ENCODE measurements at places on chromosomes 6 and 20. TPM values are rescaled to one million over a fixed set of nuclear protein-coding genes. Genes with fewer than 3 reads are reported as not detected.

GRCh38 chr6:28203201-28203600 lies 21.9 kb upstream of the ZSCAN9 start:
- H3K4me3 ChIP-seq = no peak overlapping the region
- H3K27me3 ChIP-seq = peaks cover 4% of the 10 kb centered on the region
- no peak for DNase-seq
- no peaks in the 10 kb centered on the region for H3K36me3 ChIP-seq
- no peak overlapping the region for H3K27ac ChIP-seq

DNA sequence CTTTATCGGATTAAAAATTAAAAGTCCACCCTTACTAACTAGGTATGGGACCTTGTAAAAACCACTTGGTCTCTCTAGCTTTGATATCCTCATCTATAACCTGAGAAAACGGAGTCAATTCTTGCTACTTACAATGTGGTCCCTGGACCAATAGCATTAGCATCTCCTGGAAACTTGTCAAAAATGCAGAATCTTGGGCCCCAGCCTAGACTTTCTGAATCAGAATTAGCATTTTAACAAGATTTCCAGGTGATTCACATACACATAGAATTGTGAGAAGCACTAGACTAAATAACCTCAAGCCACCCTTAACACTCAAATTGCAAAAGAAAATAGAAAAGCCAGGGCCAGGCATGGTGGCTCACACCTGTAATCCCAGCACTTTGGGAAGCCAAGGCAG lies 96.6 kb downstream of the RNGTT start:
- H3K27me3 ChIP-seq = no peaks in the 10 kb centered on the region
- no peak overlapping the region for H3K4me3 ChIP-seq
- DNase-seq = no peak
- no peaks in the 10 kb centered on the region for H3K4me1 ChIP-seq

DNA sequence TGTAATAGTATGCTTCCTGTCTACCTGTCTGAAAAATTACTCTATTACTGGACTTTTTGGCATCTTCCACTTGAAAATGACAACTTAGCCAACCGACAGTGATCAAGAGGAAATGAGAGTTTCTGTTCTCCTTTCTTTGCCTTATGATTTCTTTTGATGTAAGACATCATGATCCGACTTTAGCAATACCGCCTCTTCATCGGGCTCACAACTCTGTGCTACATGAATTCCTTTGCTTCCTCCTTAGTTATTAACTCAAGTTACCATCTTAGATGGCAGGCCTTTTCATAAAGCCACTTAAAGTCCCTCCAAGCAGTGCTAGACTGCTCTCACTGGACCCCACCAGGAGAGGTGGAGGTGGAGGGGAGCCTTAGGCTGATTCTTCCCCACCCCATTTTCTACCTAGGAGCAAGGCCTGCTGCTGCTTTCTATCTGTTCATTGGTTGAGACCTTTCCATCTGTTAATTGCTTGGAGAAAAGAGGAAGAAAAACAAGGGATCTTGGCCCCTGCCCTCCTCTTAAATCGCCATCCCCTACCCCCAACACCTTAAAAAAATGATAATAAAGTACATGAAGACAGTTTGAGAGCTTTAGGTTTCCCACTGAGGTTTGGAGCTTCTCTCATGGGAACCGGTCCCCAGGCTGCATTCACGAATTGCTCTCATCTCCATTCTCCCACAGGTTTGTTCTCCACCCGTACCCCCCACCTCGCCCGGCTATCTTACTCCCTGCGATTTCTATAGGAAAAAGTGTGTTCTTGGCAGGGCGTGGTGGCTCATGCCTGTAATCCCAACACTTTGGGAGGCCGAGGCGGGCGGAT lies 21.6 kb upstream of the MCM3 start:
- peak overlapping the region; percentile 57 for H3K27ac ChIP-seq
- no peaks in the 10 kb centered on the region for H3K4me1 ChIP-seq
- H3K27me3 ChIP-seq = no peaks in the 10 kb centered on the region
- no peak overlapping the region for H3K4me3 ChIP-seq
- no peak for DNase-seq

The ZNF334 gene
- 5.0 TPM for total RNA-seq

The ISM1 gene
- total RNA-seq = 0.49 TPM

Measured in uterus (tissue), 4 donors.